ENCODE measurements at places on chromosomes 5 and 9. TPM values are rescaled to one million over a fixed set of nuclear protein-coding genes. Genes with fewer than 3 reads are reported as not detected.

GRCh38 chr9:78928625-78929405, 631.9 kb downstream of the PSAT1 start:
- H3K4me1 ChIP-seq = no peaks in the 10 kb centered on the region
- no peaks in the 10 kb centered on the region for H3K36me3 ChIP-seq
- H3K27ac ChIP-seq = no peak overlapping the region

- peak; percentile 46 for DNase-seq
- H3K27me3 ChIP-seq = no peaks in the 10 kb centered on the region
- no peaks in the 10 kb centered on the region for H3K4me1 ChIP-seq
- no peak overlapping the region for H3K27ac ChIP-seq
These were observed 561.1 kb downstream of the EBF1 start for GRCh38 chr5:158538506-158539074.

DNA sequence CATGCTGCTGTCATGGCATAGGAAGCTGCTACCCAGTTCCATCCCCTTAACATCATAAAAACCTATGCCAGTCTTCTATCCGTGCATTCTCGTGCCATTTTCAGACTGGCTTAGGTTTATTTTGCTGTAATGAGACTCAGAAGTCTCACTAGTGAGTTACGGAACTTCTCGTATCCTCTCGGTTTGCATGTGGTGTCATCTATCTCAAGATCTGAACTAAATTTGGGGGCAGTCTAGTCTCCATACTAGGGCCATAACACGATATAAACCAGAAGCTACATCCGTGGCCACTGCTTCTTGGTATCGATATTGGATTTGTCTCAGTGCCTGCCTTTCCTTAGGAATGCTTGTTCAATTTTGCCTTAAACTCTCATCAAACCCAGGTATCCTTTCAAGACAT, 771.2 kb upstream of the CDH10 start:
- no peaks in the 10 kb centered on the region for H3K4me1 ChIP-seq
- H3K27ac ChIP-seq = no peak overlapping the region
- no peak overlapping the region for H3K4me3 ChIP-seq
- no peaks in the 10 kb centered on the region for H3K27me3 ChIP-seq
- no peak for DNase-seq
- no peaks in the 10 kb centered on the region for H3K36me3 ChIP-seq

G3BP1 gene
- total RNA-seq = 529 TPM

CCNI2 gene
- 1.4 TPM for total RNA-seq

DNA sequence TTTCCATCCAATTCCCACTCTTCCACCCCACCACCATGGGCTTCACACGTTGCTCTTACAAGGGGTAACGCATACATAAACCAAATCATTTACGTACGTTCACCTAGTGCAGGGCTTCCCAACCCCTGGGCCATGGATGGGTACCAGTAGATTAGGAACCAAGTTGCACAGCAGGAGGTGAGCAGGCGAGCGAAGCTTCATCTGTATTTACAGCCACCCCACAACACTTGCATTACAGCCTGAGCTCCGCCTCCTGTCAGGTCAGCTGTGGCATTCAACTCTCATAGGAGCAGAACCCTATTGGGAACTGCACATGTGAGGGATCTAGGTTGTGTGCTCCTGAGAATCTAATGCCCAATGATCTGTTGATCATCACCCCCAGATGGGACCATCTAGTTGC, 82.3 kb downstream of the CEMIP2 start:
- no peak overlapping the region for H3K4me3 ChIP-seq
- no peaks in the 10 kb centered on the region for H3K27me3 ChIP-seq
- H3K36me3 ChIP-seq = peaks cover 15% of the 10 kb centered on the region
- no peak for DNase-seq

GRCh38 chr9:89168901-89169813, 9.5 kb downstream of the SHC3 start:
- no peak overlapping the region for H3K27ac ChIP-seq
- H3K4me1 ChIP-seq = no peaks in the 10 kb centered on the region
- no peaks in the 10 kb centered on the region for H3K36me3 ChIP-seq

PRLR gene
- 2.5 TPM for total RNA-seq

LCN1 gene
- total RNA-seq = not detected

MAN1B1 gene
- total RNA-seq = 35.1 TPM
